ENCODE measurements at places on chromosomes 2 and 18.

- peak; percentile 76 for DNase-seq
These were observed 23.5 kb downstream of the MARCHF4 start for GRCh38 chr2:216348756-216349308.

- DNase-seq, result no peak
These were observed 88.4 kb downstream of the METTL4 start for GRCh38 chr18:2482706-2483475.

DNA sequence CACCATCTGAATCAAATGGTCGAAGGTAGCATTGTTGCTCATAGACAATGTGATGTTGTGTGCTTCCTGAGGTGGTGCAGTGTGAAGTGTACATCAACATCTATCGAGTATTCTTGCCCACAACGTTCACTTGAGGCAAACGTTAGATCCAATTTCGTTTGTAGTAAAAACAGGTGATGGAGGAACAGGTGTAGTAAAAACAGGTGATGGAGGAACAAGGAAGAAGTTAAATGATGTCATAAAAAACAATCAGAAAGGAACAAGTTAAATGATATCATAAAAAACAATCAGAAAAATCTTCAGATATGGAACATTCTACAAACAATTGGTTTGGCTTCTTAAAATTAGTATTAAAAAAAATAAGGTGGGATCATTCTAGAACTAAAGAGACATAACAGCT is 11.3 kb downstream of the WDR7 start:
- no peak for DNase-seq

GRCh38 chr2:155157065-155157464 is 458.6 kb downstream of the KCNJ3 start:
- peak; percentile 79 for DNase-seq

DNA sequence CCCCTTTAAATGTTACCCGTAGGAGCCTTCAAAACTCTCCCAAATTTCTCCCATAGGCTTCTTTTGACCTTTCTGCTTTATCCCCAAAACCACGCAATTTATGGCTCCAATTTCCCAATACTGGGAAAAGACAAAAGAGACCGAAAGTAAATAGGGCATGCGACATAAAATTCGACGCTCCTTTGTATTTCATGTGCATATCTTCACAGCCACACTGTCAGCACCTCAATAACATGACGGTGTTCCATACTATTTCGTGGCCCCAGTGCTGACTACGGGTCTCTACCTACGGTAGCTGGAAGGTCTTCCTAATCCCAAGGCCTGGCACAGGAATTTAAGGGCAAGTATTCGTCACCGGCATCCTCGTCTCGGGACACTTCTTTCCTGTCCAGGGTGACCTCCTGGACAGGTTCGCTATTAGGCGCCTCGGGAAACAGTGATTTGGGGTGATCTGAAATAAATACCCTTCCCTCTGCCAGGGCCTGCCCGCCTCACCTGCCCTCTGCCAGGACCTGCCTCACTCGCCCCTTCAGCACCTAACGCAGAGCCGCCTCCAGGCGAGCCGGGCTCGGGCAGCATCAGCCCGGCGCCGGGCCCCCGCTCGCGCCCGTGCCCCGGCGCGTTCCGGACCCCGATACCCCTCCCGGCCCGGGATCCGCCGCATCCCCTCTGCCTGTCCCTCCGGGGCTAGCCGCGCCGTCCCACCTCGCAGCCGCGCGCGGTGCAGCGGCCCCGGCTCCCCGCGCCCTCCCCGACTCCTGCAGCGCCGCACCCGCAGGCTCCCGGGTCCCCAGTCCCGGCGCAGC is 680 bp downstream of the DTNB start:
- DNase-seq, result peak; percentile 51

- no peak for DNase-seq
These were observed 1173.6 kb upstream of the CHAC2 start for GRCh38 chr2:52594026-52594425.

Data from amniotic epithelial cell (primary cell).